ENCODE measurements at places on chromosomes 11 and 22.

DNA sequence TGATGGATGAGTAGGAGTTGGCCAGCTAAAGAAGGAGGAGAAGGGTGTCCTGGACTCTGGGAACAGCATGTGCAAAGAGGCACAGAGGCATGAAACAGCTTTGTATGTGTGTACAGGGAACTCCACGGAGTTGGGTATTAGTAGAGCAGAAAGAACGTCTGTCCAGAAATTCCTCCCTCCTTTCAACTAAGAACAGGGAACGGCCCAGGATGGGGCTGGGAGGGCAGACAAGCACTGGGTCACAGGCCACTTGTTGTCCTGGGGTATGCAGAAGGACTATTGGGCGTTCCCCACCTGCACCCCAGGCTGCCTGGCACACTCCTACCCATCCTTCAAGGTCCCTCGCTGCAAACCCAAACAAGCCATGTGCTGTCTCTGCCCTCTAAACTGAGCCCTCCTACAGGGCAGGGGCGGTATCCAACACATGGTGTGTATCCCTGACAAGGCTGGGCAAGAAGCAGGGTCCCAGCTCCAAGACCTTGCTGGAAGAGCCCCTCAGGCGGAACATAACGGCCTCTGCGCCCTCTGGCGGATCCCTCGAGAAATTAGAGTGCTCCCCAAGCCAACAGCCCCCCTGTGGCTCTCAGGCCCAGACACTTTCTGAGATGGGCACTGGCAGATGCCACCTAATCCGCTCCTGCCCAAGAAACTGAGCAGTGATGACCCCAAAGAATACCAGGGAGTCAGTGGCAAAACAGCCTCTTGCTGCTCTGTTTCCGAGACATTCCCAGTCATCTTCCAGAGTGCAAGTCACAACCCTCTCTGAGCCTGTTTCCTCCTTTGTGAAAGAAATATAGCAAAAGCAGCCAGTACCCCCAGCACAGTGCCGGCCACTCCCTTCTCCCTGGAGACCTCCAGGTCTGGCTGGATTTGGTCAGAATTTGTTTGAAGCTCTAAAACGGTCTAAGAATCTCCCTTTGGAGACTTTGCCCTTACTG, 1.6 kb upstream of the ELFN2 start:
- peak; percentile 21 for DNase-seq

GRCh38 chr11:113073290-113073953, 112.2 kb downstream of the NCAM1 start:
- DNase-seq = no peak

DNA sequence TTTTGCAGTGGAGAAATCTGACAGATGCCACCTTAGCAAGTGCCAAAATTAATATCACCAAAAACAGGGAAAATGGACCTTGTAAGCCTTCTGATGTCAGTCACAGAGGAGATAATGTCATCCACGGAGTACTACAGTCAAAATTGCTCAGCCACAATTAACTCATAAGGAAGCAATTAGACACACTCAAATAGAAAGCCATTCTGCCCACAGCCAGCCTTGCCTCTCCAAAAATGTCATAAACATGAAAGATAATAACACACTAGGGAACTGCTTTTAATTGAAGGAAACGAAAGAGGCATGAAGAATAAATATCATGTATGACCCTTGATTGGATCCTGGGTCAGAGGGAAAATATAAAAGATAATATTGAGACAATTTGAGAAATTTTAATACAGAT, 505.6 kb upstream of the API5 start:
- DNase-seq = no peak

GRCh38 chr11:103297900-103298299, 188.7 kb downstream of the DYNC2H1 start:
- no peak for DNase-seq

DNA sequence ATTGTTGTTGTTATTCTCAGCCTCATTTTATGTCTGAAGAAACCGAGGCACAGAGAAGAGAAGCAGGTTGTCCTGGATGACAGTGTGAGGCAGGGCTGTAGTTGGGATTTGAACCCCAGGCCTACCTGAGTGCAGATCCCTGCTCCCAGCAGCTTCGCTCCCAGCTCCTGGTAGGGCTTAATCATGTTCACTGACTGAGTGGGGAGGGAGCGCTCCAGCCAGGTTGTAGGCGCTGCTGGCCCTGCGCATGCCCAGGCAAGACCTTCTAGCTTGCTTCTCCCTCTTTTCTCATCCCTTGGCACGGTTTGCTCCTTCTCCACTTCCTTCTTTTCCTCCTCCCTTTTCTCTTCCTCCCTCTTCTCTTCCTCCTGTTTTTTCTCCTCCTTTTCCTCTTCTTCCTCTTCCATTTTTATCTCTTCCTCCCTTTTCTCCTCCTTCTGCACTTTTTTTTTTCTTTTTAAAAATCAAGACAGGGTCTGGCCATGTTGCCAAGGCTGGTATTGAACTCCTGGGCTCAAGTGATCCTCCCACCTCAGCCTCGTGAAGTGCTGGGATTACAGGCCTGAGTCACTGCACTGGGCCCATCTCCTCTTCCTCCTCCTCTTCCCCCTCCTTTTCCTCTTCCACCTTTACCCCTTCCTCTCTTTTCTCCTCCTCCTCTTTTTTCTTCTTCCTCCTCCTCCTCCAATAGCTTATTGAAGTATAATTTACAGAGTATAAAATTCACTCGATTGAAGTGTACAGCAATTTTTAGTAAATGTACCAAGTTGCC, 109.3 kb downstream of the KIAA1671 start:
- DNase-seq = no peak

DNA sequence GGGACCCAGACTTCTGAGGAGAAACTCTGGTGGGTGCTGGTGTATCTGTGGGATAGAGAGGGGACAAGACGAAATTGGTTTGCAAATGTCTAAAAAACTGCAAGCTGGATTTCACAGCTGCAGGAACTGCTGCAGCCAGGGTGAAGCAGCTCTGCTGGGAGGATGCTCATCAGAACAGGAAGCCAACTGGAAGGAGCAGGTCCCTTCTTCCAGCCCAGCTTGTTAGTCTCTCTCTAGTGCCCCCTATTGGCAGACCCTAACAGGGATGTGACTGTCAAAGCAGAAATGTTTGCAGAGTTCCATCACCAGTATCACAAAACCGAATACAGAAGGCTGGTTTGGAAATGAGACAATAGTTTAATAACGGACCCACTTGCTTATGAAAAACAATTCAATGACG, 74.8 kb upstream of the SLC22A12 start:
- DNase-seq = no peak

- DNase-seq = no peak
These were observed 154.2 kb upstream of the NAV2 start for GRCh38 chr11:19558189-19558986.

GRCh38 chr11:78341841-78342240, 75.8 kb downstream of the GAB2 start:
- DNase-seq = no peak

- peak; percentile 55 for DNase-seq
These were observed 3.9 kb upstream of the BCL9L start for GRCh38 chr11:118929501-118930093.

DNA sequence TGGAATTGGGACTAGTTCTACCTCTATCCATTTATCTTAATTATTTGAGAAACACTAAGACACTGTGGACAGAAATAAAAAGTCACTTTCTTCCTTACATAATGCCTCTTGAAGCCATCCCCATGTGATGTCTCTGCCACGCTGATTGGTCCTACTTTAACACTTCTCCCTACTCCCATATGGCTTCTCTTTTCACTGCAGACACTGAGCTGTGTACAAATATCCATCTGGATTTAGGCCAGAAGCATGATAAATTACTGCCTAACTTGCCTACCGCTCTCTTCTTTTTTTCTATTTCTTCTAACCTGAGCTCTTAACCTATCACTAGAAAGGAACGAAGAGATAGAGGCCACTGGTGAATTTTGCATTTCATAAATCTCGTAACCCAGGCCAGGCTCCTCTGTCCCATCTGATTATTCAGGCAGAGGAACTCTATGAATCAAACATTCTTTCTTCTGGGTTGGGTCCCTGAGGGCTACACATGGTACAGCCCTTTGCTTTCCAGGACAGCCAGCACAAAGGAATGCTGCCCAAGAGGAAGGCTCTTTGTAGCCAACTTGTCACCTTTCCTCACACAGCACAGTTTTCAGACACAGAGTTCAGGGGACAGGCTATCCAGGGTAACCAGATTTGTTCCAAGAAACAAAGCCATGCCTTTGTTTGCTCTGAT, 878.5 kb upstream of the LRRC4C start:
- no peak for DNase-seq

GRCh38 chr11:61964058-61964665, 3.3 kb downstream of the FTH1 start:
- DNase-seq = no peak

DNA sequence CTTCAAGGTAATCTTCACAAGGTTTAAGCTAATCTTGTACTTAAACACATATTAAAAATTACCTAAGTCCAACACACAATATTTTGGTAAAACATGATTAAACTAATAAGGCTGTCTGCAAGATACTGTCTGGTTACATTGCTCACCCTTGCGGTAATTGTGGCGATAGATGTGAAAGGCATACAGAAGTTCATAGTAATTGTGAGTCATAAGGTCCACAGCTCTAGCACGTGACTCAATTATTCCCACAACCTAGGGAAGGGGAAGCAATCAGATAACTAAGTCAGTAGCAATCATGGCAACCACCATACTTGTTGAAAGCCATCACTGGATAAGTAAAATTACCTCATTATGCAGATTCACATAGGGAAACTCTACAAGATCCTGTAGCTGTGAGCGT, 30.5 kb upstream of the FNBP4 start:
- DNase-seq = peak; percentile 8

DNA sequence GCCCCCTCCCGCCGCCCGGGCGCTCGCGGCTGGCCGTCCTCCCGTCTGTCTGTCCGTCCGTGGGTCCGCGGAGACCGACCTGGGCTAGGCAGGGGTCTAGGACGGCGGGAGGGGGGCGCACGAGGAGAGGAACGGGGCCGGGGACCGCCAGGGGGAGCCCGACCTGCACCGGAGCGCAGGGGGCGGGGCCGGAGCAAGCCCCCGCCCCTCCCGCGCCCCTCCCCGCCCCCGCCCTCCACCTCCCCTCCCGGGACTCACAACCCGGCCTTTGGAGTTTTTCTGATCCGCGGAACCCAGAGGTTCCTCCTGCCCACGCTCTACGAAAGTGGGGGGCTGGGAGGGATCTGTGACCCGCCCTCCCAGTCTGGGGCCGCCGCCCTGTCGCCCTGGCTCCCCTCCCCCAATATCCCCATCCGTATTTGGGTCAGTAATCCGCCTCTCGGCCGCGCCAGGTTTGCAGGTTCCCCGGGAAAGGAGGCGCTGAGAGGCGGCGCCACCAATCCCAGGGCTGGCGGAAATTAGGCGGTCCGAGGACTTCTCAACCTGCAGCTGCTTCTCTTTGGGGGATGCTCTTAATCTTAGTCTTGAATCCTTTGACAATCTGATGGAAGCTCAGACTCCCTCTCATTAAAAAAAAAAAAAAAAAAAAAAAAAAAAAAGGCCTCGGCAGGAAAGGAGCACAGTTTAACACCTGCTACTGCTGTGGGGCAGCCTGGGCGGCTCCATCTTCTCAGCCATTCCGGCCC, 925 bp upstream of the KCNJ11 start:
- DNase-seq = peak; percentile 60

- no peak for DNase-seq
These were observed 92.7 kb downstream of the COMMD9 start for GRCh38 chr11:36196411-36196998.

GRCh38 chr11:78536933-78537332, 37.7 kb downstream of the NARS2 start:
- DNase-seq = no peak

GRCh38 chr11:103622296-103622695, 414.1 kb upstream of the DDI1 start:
- DNase-seq = no peak

- DNase-seq = no peak
These were observed 67.9 kb downstream of the ENTHD1 start for GRCh38 chr22:39825661-39826102.

- no peak for DNase-seq
These were observed 78.3 kb downstream of the TECTA start for GRCh38 chr11:121179306-121179705.

DNA sequence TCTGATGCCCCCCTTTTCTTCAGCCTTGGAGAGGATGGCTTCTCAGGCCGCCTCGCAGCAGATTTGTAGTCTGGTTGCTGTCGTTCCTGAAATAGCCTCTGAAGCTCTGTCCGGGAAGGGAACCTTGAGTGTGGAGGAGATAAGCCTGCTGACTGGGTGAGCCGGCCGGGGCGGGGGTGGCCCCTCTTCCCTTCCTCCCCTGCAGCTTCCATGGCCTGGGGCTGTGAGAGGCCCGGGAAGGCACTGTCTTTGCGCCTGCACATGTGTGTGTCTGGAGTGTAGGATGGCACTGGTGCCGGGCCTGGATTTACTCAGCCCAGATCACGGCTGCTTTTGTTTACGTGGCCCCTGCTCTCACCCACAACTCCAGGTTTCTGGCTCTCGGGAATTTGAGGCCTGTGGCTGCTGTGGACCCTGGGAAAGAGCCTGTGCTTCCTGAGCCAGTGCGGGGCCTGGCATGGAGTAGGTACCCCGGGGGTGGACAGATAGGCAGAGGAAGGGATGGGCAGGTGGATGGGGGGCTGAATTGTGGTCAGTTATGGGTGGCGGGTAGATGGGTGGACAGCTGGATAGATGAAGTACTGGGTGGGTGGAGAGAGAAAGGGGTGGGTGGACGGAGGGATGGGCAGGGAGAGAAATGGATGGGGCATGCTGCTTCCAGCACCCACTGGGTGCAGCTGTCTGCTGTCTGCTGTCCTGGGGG, 16.6 kb downstream of the KCNQ1 start:
- DNase-seq = no peak

- DNase-seq = no peak
These were observed 177.7 kb downstream of the SNX19 start for GRCh38 chr11:130738611-130739010.

- DNase-seq = no peak
These were observed 200.7 kb upstream of the NCAM1 start for GRCh38 chr11:112760396-112761059.

- DNase-seq = no peak
These were observed 2.0 kb upstream of the OR9I1 start for GRCh38 chr11:58127350-58127749.

GRCh38 chr11:126669416-126669815, 313.9 kb downstream of the ST3GAL4 start:
- DNase-seq = no peak

DNA sequence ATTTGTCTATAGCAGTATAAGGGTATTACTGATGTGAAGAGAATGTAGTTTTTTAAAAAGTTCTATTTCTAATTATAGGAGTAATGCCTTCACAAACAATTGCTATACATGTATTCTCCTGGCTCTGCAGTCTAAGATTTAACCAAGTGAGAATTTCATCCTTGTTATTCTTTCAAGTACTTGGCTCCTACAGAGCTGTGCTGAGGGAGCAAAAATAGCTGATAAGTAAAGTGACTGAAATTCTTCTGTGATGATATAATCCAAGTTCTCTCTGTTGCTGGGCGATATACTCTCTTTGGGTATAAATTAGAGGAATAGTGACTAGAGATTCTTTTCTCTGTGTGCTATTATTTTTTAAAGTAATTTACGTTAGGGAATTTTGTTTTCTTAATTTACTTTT, 68.0 kb downstream of the PGR start:
- DNase-seq = no peak

- DNase-seq = no peak
These were observed 201.1 kb upstream of the LRRC4C start for GRCh38 chr11:41660585-41660984.

GRCh38 chr11:67276781-67277230, 10.5 kb downstream of the GRK2 start:
- DNase-seq = no peak
